ENCODE measurements at places on chromosomes 4 and X.

GRCh38 chr4:77586951-77587383, 18.7 kb upstream of the CXCL13 start:
- DNase-seq, result peak; percentile 10

GRCh38 chr4:40577588-40578253, 51.9 kb downstream of the RBM47 start:
- DNase-seq, result no peak

DNA sequence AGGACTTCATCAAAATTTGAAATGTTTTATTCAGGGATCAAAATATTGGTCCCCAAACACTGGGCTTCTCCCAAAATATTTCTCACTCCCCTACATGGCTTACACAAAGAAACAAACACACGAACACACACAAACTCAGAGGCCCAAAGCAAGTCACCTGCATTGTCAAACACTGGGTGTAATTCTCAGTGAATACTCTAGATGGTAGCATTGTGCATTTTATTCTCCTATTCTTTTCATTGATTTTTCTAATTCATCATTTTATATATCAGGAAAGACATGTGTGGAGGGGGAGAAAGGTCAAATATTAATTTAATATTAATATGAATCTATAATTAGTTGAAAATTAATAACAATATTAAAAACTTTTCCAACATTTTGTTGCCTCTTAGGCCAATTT, 72.3 kb upstream of the TNMD start:
- no peak for DNase-seq

DNA sequence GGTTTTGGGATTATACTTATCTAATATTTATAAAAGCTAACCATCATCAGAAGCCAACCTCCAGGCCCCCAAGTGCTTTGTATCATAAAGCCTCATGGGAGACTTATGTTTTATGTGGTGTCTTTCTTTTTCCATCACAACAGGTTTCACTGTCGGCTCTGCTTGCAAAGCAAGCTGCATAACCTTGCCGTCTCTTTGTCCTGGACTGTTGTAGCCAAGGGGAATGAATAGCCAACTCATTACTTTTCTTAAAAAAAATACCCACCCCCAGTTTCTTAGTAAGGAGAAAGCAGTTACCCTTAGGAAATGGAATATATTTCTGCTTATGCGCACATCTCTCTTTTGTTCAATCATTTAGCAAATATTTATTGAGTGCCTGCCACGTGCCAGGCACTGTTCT, 40.7 kb downstream of the FAM184B start:
- no peak for DNase-seq

DNA sequence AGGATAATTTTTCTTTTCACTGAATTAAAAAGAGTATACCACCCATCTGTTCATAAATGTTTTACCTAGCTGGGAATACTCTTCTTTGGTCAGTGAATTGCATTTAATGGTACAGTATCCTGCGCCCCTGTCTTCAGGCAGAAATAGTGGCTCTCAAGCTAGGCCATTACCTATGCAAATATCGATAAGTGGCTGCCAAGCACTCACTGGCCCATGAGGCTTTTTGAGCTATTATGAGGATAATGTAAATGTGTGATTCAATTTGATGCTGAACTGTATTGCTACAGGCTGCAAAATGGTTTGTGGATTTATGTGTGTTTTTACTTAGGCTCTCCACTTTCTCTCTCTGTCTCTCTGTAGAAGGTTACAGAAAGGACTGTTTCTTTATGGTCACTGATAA, 30.1 kb upstream of the MTMR1 start:
- DNase-seq, result no peak

GRCh38 chr4:89071311-89071710, 14.3 kb upstream of the FAM13A start:
- no peak for DNase-seq

DNA sequence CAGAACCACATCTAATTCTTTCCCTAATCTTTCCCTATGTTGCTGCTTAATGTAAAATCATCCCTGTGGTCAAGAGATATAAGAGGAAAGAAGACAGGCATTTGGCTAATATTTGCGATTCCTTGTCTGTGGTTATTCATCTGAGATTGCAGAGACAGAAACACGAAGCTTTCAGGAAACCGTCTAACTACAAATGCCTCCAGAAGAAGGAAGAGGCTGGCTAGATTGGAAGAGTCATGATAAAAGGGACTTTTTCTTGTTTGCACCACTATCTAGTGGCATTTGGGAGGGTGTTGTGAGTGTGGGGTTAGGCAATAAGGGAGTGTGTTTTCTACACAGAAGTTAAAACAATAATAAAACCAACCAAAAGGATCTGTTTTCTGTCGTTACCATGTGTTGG, 43.9 kb downstream of the TMEM154 start:
- DNase-seq, result no peak

- DNase-seq, result no peak
Observed at GRCh38 chr4:36128689-36129088, 115.6 kb downstream of the ARAP2 start.

DNA sequence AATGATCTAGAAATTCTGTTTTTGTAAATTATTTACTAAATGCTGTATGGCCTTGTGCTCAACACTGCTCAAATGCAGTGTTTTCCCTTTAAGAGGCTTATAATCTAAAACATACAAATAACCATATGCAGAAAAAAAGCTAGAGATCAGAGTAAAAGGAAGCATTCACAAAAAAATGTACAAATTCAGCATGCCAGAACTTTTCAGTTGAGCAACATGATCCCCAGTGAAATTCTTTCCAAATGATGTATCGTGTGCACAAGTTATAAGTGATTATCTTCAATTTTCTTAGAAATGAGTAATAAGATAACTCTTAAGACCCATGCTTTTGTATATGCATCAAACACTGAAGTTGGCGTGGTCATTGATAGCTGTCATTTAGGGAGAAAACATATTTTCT, 5.0 kb downstream of the GPC3 start:
- no peak for DNase-seq

GRCh38 chr4:61201961-61202637, 2.0 kb downstream of the ADGRL3 start:
- no peak for DNase-seq

- no peak for DNase-seq
Observed at GRCh38 chr4:145351922-145352321, 129.7 kb upstream of the SMAD1 start.

- no peak for DNase-seq
Observed at GRCh38 chr4:87025614-87026041, 90.8 kb downstream of the AFF1 start.

DNA sequence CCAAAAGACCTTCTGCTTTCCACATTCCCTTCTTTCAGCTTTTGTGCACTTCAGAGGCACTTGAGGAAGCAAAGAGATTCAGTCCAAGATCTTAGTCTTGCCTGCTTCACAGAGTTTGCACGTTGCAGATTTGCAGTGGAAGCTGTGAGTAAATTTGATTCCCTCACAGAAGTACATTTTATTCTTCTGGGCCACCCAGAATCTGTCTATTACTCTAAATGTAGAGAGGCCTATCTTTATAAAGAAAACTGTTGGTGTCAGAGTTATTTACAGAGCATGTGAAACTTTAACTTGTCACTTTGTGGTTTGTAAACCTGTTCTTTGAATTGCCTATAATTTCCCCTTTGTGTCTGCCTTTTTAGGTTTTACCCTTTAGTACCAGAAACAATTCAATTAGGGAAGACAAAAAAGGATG, 15.5 kb downstream of the SPRY1 start:
- no peak for DNase-seq

- DNase-seq, result no peak
Observed at GRCh38 chr4:182105416-182105815, 137.8 kb upstream of the TENM3 start.

- DNase-seq, result no peak
Observed at GRCh38 chr4:138225477-138225876, 16.7 kb downstream of the SLC7A11 start.

DNA sequence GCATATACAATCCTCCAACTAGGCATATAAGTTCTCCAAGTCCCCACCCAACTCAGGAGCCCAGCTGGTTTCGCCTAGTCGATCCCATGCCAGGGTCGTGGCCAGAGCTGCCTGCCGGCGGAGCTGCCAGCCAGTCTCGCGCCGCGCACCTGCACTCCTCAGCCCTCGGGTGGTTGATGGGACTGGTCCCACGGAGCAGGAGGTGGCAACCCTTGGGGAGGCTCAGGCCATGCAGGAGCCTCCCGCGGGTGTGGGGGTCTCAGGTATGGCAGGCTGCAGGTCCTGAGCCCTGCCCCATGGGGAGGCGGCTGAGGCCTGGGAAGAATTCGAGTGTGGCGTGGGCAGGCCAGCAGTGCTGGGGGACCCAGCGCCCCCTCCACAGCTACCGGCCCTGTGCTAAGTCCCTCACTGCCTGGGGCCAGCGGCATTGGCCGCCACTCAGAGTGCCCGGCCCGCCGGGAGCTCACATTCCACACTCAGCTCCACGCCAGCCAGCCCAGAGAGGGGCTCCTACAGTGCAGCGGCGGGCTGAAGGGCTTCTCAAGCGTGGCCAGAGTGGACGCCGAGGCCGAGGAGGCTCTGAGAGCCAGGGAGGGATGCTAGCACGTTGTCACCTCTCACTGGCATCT, 1086.4 kb upstream of the PCDH10 start:
- DNase-seq, result no peak

- no peak for DNase-seq
Observed at GRCh38 chrX:13536551-13536950, 32.9 kb upstream of the EGFL6 start.

- DNase-seq, result no peak
Observed at GRCh38 chr4:22391551-22391950, 124.3 kb downstream of the ADGRA3 start.

- no peak for DNase-seq
Observed at GRCh38 chrX:136662104-136662503, 14.1 kb downstream of the CD40LG start.

GRCh38 chrX:71164071-71164470, 19.4 kb downstream of the NLGN3 start:
- DNase-seq, result no peak

DNA sequence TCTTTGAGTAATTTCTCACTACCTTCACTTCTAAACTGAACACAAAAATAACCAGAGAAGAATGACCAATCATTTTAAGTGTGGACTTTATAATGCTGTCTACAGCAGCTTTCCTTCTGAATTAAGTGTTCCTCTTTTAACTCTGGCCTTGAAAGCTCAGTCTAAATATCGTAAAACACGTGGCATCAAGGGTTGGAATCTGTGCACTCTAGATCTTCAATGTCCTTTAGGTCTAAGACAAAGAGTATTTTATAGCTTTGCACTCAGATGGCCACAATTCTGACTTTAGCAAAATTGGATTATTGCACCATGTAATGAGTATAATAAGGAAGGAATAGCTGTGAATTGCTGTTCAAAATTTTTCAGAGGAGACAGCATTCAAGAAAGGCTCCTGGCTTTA, 197.1 kb upstream of the UGT8 start:
- no peak for DNase-seq

DNA sequence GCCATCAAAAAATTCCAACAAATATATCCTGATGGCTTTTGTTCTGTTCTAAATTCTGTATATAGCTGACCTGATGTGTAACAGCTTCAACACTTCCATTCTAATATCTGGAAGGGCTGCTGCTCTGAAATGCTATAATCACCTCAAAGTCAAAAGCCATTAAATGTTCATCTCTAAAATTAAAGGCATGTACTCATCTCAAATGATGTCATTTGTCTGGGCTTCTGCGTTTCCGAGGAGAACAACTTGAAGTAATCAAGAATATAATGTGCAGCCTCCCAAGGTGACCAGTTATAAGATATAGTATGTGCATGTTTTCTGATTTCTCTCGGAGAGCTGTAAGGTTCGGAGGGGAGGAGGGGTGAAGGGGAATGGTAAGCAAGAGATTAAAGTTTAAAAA, 237.6 kb downstream of the SCFD2 start:
- no peak for DNase-seq

DNA sequence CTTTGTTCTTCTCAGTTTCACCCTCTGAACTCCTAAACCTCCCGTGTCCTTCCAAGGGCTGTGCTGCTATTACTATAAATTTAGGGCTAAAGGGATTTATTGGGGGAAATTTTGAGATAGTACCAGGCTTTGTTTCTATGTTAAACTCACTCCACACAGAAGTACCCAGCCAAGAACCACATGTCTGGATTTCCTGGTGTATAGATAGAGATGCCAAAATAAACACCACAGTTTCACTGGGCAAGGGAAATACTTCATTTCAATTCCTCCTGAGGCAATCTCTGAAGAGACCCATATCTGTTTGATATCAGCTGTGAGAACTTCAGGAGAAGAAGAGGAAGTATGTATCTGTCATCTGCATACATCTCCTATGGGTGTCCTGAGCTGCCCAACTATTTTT, 21.7 kb upstream of the CLNK start:
- DNase-seq, result no peak

- DNase-seq, result no peak
Observed at GRCh38 chr4:85964298-85964697, 395.6 kb downstream of the MAPK10 start.

DNA sequence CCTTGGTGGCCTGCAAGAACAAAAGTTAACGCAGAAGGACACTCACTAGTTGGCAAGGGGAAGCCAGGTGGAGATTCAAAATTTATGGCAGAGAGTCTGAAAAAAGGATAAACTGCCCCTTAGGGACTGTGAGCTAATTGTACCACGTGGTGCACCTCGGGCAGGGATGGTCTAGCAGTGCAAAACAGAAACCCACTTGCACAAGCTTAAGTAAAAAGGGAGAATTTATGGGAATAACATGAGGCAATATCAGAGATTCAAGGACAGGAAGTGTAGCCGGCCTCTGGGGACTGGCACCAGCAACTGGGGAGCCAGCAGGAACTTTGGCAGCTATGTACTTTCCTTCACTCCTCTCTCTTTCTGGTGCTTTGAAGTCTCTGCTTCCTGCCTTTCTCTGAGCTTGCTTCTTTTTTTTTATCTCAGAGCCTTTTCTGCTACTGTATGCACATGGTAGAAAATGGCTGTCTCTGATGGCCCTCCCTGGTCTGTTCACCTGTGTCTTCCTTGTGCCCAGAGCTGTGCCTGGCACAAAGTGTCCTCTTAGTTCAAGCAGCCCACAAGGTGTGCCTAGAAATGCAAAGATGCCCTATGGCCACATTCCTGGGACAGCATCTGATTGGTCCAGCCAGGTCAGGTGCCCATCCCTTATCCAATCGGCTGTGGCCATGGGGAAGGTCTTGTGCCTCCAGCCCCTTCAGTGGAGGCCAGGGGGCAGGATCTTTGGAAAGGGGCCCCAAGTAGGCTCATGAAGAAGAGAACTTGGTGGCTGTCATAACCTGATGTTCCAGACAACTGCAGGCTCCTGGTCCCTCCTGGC, 114.8 kb upstream of the ATP6AP2 start:
- DNase-seq, result no peak

DNA sequence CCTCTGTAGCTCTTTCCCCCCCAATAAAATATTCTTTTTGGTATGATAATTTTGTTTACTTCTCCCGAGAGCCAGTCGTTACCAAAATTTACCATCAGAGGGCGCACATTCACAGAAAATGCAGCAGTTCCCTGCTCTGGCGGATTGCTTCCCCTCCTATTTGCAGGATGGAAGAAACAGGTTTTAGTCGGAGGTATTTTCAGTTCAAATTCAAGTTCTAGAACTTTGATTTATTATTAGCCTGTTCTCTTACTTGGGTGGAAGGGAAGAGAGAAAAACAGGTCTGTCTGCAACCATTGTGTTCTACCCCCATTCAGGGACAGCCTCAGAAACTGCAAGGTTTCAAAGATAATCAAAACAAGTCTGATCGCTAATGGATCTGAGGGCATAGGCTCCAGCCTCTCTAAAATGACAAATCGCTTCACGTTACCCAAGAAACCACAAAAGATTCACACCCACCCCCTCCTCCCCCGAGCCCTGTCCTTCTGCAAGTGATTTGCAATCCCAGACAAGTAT, 263.8 kb upstream of the RPS6KA3 start:
- DNase-seq, result peak; percentile 24
